ENCODE measurements at places on chromosomes 13 and 19. TPM values are rescaled to one million over a fixed set of nuclear protein-coding genes. Genes with fewer than 3 reads are reported as not detected.

MYPOP gene
- 3.5 TPM for total RNA-seq

KASH5 gene
- total RNA-seq = 1.0 TPM

MIR17HG gene
- 27.4 TPM for total RNA-seq

TINCR gene
- total RNA-seq = 0.24 TPM

HOMER3 gene
- total RNA-seq = 104 TPM

GJA3 gene
- 2.2 TPM for total RNA-seq

LILRB1 gene
- total RNA-seq = not detected

CATSPERD gene
- total RNA-seq = not detected

All from A375 (cell line).